MCF 10A (cell line): ENCODE measurements at places on chromosomes 5 and 9.

GRCh38 chr5:82107267-82107666, 135.4 kb downstream of the ATG10 start:
- DNase-seq: peak; percentile 36

DNA sequence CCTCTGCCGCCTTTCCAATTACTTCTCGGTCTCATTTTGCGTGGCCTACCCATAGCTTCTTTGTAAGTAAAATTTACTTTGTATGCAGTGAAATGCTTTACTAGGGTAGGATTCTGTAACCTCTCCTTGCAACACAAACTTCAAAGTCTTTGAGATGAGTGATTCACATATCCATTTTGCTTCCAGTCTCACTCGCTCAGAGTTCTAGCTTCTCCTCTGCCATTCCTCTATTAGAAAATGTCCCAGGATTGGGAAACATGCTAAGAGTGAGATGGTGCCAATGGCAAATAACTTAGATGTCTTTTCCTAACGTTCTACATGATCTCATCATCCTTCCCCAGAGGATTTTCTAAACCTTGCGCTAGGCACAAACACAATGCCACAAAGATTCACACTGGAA, 270.5 kb upstream of the SLC30A5 start:
- no peak for DNase-seq

GRCh38 chr5:94157704-94158539, 416.5 kb upstream of the POU5F2 start:
- no peak for DNase-seq

GRCh38 chr5:43193181-43193893, 1.3 kb downstream of the NIM1K start:
- DNase-seq: peak; percentile 87

GRCh38 chr9:16585591-16585990, 284.9 kb downstream of the BNC2 start:
- no peak for DNase-seq

DNA sequence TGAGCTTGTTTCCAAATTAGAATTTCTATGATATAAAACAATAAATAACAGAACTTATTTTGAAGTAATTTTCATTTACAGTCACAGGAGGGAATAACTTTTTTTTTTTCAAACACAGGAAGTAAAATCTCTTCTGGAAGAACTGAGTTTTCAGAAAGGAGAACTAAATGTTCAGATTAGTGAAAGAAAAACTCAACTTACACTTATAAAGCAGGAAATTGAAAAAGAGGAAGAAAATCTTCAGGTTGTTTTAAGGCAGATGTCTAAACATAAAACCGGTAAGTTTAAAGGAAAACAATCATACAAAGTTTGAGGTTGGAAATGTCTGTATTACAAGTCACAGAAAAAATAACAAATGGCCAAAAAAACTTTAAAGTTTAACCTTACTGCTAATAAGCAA, 41.6 kb downstream of the RAB14 start:
- DNase-seq: no peak

DNA sequence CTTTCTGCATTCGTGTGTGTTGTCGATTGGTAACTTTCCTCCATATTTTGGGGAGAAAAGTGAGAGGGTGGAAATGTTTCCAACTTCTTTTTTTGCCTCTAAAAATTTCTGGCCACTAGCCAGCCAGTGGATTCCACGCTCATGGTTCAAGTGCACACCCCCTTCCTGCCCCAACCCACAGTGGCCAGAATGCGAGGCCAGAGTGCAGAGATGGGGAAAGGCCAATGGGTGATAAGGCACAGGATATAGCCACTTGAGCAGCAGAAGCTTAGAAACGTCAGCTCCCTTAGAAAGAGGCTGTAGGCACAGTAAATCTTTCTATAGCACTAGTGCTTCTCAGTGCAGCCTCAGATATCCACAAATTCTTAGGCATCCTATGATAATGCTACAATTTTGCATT, 75.8 kb upstream of the ADRB2 start:
- DNase-seq: no peak

GRCh38 chr9:90037146-90037797, 432.5 kb downstream of the GADD45G start:
- DNase-seq: no peak

DNA sequence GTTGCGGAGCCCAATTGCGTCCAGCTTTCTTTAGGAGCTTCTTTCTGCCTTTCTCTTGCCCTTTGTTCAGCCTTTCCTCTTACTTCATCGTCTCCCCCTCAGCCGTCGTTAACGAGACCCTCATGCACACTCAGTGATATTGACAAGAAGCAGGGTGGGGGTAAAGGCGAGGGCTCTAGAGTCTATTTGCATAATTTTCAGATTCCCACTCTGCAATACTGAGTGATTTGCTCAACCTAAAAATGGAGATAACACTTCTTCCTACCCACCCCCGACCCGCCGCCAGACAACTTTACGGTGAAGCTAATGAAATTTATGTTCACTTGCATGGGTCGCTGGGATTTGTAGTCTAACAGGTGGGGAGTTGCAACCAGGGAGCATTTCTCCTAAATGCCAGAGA, 1.3 kb upstream of the TBC1D2 start:
- no peak for DNase-seq
